ENCODE measurements at places on chromosomes 7 and 10.

DNA sequence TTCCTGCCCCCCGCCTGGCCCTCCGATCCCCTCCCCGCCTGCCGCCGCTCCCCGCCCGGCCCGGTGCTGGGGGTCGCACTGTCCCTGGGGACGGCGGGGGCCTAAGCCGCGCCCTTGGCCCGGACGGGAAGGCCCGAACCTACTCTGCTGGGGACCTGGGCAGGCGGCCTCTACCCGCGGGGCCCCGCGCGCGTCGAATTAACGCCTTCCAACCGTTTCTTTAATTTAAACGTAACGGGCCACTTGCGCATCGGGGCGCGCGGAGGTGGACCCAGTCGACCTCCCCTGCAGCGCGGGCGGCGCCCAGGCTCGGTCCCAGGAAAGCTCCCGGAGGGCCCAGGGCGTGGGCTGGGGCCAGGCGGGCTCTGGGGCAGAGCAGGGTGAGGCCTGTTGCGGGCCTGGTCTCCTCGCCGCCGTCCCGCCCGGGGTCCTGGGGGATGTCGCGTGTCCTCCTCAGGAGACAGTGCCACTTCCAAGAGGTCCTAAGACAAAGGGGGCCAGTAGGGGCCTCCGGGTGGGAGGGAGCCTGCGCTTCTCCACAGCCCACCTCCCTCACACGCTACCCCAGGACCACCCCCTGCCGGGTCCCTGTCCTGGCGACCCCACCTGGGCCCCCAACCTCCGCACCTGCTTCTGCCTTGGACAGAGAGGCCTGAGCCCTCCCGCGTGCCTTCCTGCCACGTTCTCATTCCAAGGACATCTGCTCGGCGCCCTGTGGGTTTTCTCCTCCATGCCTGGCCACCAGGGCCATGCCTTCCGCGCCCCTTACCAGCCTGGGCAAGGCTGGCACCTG lies 658 bp upstream of the PTPRN2 start:
- DNase-seq = no peak

DNA sequence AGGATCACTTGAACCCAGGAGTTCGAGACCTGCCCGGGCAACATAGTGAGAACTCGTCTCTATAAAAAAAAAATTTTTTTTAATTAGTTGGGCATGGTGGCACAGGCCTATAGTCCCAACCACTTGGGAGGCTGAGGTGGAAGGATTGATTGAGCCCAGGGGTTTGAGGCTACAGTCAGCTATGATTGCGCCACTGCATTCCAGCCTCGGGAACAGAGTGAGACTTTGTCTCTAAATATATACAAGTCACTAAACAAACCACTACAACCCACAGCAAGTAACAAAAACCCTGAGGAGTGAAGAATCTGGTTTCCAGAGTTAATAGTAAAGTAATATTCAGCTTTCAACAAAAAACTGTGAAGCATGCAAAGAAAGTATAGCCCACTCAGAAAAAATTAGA lies 32.7 kb upstream of the HHEX start:
- DNase-seq = no peak

DNA sequence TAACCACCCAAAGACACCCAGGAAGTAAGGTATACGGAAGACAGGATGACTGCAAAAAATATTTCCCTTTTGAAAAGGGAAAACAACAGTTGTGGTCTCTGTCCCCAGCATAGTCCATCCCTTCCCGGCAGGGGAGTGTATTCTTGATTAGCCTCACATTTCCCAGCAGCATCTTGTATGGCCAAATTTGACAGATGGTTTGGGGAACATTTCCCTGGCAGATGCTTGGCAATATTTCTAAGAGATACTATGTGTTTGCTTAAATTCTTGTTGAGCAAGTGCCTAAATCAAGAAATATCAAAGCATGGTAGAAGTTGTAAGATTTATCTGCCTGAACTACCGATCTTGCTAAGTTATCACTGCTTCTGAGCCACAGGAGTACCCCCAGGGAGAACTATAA lies 56.9 kb upstream of the TPK1 start:
- no peak for DNase-seq

DNA sequence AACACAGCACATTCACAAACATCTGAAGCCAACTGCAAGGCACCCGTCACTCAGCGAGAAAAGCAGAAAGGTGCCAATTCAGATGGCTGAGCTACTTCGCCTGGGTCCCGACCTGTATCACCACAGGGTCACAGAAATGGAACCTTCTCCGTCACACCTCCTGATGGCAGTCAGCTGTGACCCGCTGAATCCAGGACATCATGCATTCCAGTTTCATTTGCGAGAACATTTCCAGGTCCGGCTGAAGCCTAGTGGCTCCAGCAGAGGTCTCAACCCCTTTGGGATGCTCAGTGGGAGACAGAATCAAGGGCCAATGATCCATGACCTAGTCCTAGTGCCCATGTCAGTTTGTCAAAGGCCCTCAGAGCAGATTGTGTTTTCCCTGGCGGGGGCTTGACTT lies 193.6 kb upstream of the KLF14 start:
- no peak for DNase-seq

GRCh38 chr10:62268027-62268398 lies 631 bp downstream of the RTKN2 start:
- no peak for DNase-seq

- no peak for DNase-seq
Measured at GRCh38 chr10:130807721-130808120, 503.8 kb downstream of the TCERG1L start.

- no peak for DNase-seq
Measured at GRCh38 chr10:49373361-49373760, 22.5 kb downstream of the DRGX start.

GRCh38 chr7:158289761-158290523 lies 297.7 kb downstream of the PTPRN2 start:
- DNase-seq = no peak

DNA sequence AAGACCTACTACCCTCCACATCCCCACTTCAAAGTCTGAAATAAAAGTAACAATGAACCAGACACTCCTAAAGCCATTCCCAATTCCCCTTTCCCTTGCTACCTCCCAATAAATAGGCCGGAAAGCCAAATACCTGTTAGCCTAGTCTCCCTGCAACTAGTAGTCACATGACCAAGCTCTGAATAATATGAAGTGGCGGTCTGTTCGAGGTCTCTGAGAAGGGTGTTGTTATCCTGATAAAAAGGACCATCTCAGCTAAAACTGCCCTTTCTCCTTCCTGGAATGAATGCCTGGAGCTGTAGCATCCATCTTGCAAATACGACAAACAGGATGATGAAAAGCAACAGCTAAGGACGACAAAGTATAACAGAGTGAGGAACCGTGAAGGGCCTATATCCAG lies 6.0 kb downstream of the KIF5B start:
- no peak for DNase-seq

- no peak for DNase-seq
Measured at GRCh38 chr7:37483627-37484026, 35.0 kb upstream of the ELMO1 start.

DNA sequence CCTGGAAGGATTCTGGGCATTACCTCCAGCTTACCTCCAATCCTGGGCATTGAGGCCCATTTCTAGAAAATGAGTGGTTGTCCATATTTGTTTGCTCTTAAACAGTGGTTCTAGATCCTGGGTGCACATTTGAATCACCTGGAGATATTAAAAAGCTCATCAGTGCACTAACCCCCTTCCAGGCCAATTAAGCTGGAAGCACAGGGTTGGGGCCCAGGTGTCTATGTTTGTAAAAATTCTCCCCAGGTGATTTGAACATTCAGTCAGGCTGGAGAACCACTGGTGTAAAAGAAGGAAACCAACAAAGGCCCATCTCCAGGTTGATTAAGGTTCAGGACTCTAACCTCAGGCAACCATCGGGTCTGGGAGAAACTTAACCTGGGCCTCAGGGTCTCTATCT lies 102.6 kb upstream of the NANOS1 start:
- no peak for DNase-seq

- no peak for DNase-seq
Measured at GRCh38 chr10:123582084-123582989, 83.8 kb upstream of the GPR26 start.

- DNase-seq = no peak
Measured at GRCh38 chr7:137485818-137486217, 142.3 kb upstream of the PTN start.

GRCh38 chr7:32070406-32071360 lies at the start of gene PDE1C:
TSS of gene PDE1C (minus strand) at chr7:32070407.
- no peak for DNase-seq

DNA sequence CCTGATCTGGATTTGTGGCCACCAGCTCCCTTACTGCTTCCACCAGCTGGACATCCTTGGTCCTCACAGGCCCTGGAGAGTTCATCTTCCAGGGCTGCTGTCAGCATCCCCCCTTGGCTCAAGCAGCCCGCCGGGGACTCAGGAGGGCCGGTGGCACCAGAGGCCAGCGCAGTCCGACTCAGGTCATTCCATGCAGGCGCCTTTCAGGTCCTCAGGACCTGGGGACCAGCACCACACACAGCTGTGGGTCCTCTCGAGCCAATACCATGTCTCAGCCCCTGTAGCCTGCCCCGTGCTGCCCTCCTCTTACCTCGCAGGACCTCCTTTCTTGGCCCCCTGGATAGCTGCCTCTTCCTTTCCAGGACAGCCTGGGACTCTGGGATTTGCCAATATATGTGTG lies 145.5 kb downstream of the BMS1 start:
- DNase-seq = no peak

DNA sequence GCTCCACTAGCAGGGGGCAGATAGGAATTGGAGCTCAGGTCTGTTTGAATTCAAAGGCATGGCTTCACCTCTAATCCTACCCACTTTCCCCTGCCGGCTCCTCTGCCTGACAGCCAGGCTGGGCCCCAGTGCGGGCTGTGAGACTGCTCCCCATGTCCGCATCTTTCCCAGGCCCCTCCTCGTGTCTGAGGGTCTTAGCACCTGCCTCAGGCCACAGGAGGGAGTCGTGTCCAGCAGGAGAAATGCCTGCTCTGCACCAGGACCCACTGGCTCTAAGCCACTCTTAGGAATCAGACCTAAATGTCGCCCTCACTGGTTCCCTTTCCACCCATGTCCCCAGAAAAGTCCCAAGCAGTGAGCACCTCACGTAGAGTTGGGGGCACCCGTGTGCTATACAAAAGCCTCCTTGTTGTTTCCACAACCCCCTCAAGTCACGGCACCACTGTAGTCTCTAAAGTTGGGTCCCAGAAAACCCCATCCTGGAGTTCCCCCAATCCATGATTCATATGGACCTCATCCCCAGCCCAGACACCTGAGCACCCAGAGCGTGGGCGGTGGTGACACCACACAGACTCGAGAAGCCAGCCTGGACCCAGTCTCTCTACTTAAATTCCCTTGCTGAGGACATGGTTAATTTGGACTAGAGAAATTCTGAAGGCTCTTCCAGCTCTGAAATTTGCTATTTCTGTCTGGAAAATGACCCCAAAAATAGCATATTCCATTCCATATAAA lies 466.4 kb upstream of the ZMIZ1 start:
- DNase-seq = no peak

GRCh38 chr10:100996678-100997359 lies 2.8 kb upstream of the LZTS2 start:
- DNase-seq = no peak

DNA sequence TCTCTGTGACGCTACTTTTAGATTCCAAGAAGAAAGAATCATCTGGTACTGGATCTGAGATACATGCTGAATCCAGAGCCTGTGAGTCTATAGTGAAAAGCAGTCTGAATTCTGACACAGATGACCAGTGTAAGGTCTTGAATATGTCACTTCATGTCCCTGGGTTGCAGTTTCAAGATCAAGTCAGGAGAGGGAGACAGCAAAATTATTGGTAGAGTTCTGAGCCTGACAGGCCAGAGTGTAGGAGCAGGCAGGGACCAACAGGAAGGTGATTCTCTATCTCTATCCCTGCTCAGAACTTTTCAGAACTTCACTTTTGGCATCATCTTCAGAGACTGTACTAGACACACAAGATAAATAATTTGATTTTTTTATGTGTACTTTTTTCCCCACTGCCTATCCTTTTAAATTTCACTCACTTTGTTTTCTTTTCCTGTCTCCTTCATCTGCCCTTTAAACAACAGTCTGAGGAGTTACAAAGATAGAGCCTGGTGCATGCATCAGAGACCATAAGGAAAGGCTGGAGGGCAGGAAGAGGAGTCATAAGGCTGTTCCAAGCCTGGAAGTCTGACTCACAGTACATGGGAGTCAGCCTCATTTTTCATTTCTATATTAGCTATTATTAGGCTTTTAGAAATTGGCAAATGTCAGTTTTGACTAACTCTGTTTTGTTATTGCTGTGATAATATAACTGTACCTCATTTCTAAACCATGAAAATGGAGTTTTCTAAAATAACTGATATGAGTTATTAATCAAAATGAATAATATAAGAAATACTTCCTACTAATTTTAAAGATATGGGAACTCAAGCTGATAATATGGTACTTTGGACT lies 120.2 kb upstream of the TMEM229A start:
- DNase-seq = no peak

DNA sequence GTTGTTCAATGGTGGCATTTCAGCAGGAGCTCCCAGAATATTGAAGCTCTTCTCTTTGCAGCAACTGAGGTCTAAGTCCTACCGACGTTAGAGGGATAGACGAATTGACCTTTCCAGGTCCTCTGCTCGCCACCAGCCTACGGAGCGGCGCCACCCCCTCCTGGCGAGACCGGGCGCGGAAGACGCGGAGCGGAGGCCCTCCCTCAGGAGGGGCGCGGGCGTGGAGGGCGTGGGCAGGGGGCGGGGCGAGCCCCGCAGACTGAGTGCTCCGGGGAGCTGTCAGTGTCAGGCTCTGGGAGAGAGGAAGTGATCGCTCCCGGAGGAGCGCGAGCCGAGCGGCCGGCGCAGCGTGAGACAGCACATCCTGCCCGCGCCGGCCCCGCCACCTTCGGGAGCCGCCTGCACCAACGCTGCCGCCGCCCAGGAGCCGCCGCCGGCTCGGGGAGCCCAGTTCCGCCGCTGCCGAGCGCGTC lies at the start of gene DYNC1I1:
Gene DYNC1I1, plus strand, starts transcription at position 257 of the 473 bp plus-strand sequence. CDS start 32,176 bp downstream, outside the sequence.
- DNase-seq = no peak

DNA sequence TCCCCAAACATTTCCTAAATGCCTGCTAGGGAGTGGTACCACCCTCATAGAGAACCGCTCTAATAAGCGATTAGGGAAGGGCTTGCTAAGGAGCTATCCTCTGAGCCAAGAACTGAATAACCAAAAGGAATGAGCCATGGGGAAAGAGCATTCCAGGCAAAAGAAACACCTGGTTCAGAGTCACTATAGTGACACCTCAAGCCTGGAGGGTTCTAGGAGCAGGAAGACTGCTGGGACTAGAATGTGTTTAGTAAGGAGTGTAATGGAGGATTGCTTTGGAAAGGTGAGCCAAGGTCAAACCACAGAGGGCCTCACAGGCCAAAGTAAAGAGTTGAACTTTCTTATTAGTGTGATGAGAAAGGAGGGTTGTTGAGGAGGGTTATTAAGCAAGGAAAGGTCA lies 38.7 kb upstream of the NRBF2 start:
- no peak for DNase-seq

DNA sequence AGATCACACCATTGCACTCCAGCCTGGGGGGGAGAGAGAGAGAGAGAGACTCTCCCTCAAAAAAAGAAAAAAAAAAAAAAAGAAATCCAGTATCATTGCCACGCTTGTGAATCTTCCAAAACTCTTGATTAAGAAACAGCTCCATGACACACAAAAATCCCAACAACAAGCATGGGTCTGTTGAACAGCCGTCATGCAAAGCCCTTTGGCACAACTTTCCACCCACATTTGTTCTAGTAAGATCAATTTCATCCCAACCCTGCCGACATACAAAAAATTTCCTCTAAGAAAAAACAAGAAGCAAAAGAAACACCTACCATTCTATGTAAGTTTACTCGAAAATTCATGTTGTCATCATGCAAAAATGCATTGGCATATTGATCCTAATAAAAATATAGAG lies 62.8 kb downstream of the ARMH3 start:
- DNase-seq = no peak

- no peak for DNase-seq
Measured at GRCh38 chr7:102260856-102261255, 25.8 kb upstream of the SH2B2 start.

- no peak for DNase-seq
Measured at GRCh38 chr10:35335133-35336083, 901 bp upstream of the CCNY start.
